ENCODE measurements at places on chromosomes 1 and 21.
A peak's percentile ranks its signal among the peaks of the same experiment; 100 is the strongest.

DNA sequence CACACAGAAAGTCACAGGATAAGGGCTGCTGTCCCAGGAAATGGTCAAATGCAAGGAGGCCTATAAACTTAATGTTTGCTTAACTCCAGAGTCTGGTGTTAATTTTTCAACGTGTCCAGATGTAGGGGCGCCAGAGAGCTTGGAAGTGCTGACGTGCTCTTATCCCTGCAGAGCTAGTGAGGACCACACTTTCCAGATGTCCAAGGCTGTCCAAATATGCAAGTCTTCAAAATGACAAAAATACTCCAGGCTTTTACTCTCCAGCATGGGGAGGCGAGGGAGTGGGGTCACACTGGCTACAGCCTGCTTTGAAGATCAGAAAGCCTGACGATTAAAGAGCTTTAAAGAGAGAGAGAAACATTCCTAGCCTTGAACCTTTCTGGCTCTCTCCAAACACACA lies 57.6 kb downstream of the ABCA4 start:
- DNase-seq: peak; percentile 42

- DNase-seq: no peak
Observed at GRCh38 chr1:157910270-157910669, 68.7 kb upstream of the CD5L start.

GRCh38 chr1:246582301-246583055 lies 16.2 kb downstream of the CNST start:
- DNase-seq: no peak

GRCh38 chr1:107493111-107493716 lies 352.4 kb downstream of the NTNG1 start:
- DNase-seq: no peak

DNA sequence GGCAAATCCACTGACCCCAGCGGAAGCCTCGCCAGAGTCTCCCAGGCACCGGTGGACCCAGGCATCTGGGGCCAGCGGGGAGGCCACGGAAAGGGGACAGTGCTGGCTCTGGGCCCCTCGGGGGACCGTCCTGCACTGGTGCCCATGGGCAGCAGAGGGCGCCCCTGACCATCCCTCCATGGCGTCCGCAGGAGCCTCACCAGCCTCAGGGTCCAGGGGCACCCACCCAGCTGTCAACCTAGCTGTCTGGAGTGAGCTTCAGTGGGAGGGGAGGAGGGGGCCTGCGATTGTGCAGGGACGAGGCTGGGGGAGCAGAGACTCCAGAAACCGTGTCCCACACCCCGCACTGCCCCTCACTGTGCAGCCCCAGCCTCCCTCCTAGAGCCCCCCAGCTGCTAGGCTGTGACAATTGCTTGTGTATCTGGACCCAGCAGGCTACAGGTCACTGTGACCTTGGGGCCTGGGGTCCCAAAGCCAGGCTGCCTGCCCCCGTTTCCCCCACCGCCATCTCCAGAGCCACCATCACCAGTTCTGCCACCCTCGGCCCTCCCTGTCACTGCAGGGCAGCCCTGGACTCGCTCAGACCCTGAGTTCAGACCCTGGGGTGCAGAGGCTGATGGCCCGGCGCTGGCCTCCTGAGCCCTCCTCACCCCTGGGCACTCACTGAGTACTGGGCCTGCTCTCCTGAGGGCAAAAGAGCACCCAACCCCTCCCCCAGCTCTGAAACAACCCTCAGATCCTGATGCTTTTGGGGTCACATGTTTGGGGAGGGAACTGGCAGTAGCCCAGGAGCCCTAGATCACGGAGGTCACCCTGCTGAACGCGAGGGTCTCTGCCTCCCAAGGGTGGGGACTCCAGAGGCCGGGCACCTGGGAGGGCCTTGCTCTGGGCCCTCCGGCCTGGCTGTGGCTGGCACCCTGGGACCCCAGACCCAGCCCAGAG lies 10.6 kb upstream of the COL6A1 start:
- DNase-seq: peak; percentile 6

- DNase-seq: peak; percentile 7
Observed at GRCh38 chr1:214843281-214843680, 239.3 kb upstream of the KCNK2 start.

- DNase-seq: no peak
Observed at GRCh38 chr1:235820061-235820460, 46.6 kb downstream of the LYST start.

DNA sequence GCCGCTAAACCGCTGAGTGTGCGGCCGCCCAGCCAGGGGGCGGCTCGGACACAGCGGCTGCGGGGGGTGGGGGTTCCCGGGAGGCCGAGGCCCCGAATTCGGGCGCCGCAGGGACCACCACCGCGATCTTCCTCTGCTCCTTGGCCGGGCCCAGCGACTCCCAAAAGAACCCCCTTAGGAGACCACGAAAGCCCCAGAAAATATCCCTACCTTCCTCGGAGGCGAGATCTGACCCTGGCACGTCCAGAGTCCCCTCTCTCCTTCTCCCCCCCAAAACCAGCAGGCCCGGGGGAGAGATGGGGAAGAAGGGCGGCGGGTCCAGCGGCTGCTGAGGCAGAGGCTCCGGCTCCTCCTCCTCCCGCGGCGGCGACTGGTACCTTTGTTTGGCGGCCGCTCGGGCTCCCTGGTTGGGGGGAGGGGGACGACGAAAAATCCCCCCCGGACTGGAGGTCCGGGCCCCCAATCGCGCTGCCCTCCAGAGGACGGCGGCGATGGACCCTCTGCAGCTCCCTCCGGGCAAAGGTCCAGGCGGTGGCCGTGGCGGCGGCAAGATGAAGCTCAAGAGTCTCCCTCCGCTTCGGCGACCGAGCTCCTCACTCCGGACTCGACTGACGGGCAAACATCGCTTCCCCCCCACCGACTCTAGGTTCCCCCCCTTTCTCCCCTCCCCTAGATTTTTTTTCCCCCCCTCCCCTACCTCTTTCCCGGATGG lies at the start of gene ARID4B:
TSS of gene ARID4B (minus strand) at position 621 of the 712 bp plus-strand sequence. CDS start 1,260 bp downstream, outside the sequence.
- DNase-seq: no peak

GRCh38 chr1:98556521-98557158 lies 104.9 kb upstream of the SNX7 start:
- peak; percentile 55 for DNase-seq

DNA sequence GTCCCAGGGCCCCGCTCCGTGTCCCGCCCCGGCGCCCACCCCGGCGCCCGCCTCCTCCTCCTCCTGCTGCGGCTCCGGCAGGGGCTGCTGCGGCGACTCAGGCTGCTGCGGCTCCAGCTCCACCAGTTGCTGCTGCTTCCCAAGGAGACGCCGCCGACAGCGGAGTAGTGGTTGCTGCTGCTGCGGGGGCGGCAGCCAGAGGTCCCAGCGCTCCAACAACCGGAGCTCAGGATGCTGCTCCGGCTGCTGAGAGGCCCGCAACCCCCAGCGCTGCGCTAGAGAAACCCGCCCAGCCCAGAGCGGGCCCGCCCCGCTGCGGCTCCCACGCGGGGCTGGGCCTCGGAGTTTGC lies 1.1 kb downstream of the CRCT1 start:
- DNase-seq: peak; percentile 50

DNA sequence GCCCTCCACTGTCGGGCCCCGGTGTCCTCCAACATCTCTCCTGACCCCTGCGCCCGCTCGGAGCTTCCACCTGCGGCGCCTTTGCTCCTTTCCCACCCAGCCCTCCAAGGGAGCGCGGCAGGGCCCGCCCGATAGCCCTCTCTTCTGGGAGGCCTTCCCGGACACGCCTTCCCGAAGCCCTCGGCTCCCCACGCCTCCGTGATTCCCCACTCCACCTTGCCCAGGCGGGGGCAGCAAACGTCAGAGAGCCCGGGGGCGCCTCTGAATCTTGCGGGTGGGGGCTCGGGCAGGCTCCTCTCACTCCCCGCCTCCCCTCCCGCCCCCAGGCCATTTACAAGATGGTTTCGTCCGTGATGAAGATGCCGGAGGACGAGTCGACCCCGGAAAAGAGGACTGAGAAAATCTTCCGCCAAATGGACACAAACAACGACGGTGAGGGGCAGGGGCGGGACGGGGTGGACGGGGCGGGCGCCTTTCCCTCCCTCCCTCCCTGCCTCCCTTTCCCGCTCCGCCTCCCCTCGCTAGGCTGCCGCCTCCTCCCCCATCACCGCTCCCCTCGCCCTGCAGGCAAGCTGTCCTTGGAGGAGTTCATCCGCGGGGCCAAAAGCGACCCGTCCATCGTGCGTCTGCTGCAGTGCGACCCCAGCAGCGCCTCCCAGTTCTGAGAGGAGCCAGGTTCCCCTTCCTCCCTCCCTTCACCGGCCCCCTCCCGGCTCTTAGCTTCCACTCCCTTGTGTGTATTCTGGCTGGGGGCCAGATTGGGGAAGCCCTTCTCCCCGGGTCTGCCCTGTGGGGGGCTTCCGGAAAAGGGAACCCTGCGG lies 7.1 kb downstream of the HPCA start:
- DNase-seq: peak; percentile 20

GRCh38 chr1:203743091-203743571 lies 21.9 kb upstream of the LAX1 start:
- peak; percentile 15 for DNase-seq

All from epithelial cell of esophagus (primary cell).